HEK293T (cell line): ENCODE measurements at places on chromosomes 5 and 9.

GRCh38 chr5:30034870-30035269, 1158.6 kb upstream of the CDH6 start:
- no peak for DNase-seq

GRCh38 chr5:55226934-55227663, at the start of gene MCIDAS:
TSS of gene MCIDAS (minus strand) at chr5:55227315. CDS start at chr5:55227138, 177 bp downstream.
- DNase-seq: peak; percentile 84

- no peak for DNase-seq
Measured at GRCh38 chr5:115941051-115941675, 21.1 kb upstream of the LVRN start.

GRCh38 chr5:139413963-139414362, 10.1 kb upstream of the SPATA24 start:
- no peak for DNase-seq

- DNase-seq: no peak
Measured at GRCh38 chr9:72441848-72442607, 77.0 kb upstream of the ZFAND5 start.

DNA sequence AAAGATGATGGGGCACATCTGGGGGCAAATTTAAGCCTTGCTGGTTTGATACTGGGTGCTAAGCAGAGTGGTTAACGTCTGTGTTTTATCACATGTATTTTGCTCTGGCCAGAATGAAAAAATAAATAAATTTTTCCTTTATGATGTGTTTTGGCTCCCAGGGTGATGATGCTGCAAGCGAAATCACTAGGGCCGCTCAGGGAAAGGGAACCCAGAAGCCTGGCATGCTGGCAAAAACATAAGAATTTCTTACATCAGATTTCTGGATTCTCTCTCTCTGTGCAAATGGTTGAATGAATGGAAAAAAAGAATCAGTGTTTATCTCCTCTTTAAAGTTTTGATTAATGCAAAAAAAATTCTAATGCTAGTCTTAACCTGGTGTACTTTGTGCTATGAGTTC, 1975.2 kb upstream of the C9orf72 start:
- no peak for DNase-seq

DNA sequence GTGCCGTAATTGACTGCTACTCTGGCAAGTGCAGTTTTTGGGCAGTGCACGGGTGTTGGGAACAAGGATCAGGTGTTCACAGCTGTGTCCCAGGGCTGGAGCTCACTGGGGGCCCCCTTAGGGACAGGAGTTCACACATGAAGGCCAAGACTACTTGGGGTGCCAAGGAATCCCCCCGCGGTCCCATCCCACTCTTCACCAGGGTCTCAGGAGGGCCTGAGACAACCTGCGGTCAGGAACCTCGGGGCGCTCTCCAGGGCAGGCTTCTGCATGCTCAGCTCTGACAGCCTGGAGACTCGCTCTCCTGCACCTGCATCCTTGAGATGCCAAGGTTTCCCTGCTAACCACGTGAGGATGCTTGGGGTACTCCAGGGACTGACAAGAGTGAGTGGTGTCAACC, 2.3 kb upstream of the MAN1B1 start:
- no peak for DNase-seq

DNA sequence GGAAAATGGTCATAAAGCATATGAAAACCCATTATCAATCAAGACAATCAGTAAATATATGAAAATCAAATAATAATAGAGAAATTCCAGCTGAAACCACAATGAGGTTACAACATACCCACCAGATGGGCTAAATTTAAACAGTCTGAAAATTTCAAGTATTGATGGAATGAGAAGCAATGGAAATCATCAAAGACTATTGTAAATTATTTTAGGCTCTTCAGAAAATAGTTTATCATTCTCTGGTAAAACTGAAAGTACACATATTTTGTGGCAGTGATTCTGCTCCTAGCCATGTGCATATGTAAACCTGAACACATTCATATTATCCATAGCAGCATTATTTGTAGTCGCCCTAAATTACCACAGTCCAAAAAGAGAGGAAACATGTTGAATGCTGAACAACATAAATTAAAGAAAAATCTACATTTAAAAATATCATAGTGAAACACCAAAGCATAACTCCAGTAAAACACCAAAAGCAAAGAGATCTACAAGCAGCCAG, 215.3 kb downstream of the PRELID2 start:
- DNase-seq: no peak

GRCh38 chr5:171888051-171888481, 102.4 kb downstream of the SMIM23 start:
- DNase-seq: no peak

DNA sequence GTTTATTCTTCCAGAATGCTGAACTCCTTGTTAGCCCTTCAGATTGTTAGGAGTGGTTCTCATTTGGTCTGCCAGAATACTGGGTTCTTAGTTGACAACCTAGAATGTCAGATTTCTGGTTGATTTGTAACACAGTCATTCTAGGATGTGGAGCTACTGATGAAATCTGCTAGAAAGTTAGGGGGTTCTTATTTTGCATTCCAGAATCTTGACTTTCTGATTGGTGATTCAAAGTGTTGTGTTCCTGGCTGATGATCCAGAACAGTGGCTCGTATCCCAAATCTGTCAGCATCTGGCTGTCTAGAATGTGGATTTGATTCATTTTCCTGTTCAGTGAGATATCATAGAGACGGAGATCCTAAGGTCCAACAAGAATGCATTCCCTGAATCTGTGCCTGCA, 21.9 kb downstream of the PTGS1 start:
- no peak for DNase-seq

DNA sequence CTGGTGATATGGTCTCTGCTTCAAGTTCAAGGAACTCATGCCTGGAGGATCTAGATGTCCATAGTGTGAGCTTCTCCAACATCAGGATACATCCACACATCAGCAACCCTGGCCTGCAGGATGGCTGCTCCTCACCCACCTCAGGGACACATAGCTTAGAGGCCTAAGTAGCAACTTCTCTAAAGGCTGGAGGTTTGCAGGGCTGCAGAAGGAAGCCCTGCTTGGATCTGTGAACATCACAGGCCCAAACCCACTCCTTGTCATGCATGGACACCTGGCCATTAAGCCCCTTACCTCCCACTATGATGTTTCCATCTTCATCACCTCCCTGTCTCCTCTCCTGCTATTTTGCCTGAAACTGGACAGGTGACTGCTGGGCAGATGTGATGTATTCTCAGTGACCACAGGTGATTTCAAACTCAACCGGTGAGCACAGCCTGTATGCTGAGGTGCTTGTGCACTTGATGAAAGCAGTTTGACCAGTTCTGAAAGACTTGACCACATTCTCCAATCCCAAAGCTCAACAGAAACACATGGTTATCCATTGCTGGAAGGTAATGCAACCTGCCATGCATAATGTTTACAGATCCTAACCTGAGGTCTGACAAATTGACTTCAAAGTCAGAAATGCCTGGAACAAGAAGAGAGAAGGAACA, 205.2 kb downstream of the FSTL4 start:
- DNase-seq: no peak

DNA sequence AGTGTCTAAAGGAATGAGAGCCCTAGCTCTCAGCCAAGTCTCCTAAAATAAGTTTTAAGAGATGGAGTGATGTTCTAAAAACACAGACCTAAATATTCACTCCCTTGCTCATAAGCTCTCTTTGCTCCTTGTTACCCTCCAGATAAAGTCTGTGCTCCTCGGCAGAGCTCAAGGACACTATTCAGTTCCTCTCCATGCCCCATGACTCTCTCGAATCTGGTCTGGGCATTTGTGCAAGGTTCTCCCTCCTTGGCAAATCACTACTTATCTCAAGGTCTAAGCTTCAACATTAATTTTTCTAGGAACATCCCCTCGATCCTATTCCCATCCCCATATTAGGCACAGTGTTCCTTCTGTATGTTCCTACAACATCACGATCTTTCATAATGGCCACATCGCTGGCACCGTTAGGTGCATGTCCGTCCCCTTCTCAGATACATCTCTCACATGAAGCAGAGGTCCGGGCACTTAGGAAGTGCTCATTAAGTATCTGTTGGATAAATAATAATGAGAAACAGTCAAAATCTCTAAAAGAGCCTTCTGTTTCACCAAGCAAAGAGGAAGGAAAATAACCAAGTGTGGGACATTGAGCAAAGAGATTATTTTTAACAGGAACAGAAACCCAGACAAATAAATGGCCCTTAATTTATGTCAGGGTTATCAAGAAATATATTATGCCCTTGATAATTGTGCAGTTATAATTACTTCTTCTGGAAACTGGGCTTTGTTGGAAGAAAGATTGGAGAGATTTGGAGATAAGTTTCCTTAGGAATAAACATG, 85.9 kb upstream of the HTR4 start:
- DNase-seq: no peak

DNA sequence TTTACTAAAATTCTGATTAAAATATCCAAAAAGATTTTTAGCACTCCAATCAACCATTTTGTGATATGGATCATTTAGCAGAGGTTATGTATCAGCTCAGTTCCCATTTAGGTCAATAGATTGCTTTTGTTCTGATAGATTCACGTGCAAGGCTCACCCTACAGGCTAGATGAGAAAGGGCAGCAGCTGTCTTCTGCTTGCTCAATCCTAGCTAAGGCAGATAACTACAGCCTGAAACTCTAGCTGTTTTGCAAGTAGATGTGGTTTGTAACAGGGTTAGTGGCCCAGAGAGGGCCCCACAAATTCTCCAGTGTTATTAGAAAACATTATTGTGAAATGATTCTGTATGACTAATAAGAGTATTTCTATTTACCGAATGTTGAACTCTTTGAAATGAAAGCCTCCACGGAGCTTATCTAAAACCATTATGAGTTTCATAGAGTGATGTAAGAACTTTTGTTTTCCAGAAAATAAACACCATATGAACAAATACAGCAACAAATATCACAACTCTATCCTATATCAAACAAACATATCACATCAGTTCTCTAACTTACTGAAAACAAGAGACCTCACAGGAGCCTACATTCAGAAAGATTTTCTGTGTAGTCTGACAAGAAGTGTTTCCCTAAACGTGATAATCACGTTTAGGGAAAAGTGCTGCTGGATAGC, 841.9 kb upstream of the ACO1 start:
- DNase-seq: peak; percentile 16

GRCh38 chr5:171418316-171418981, 998 bp upstream of the FGF18 start:
- DNase-seq: peak; percentile 91

DNA sequence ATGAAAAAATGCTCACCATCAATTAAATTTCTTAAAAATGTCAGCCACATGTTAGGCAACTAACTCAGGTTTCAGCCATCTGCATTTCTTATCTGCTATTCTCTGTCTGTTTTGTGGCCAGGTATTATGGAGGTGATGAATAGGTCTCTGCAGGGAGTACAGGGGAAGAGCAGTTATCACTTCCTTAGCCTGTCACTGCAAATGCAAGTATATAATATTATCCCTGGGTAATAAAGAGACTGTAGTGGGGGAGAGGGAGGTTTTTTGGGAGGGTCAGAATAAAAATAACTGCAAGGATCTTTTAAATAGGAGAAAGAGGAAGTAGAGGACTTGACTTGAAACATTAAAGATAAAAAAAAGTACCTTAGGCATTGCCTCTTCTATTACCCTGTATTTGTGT, 49.6 kb upstream of the PTGER4 start:
- no peak for DNase-seq

- no peak for DNase-seq
Measured at GRCh38 chr5:171841984-171842776, 56.6 kb downstream of the SMIM23 start.

- no peak for DNase-seq
Measured at GRCh38 chr9:79616013-79616412, 44.2 kb downstream of the TLE4 start.

- DNase-seq: no peak
Measured at GRCh38 chr5:76576996-76577395, 46.2 kb downstream of the F2RL2 start.

- no peak for DNase-seq
Measured at GRCh38 chr5:61802456-61802855, 470.4 kb downstream of the ZSWIM6 start.

DNA sequence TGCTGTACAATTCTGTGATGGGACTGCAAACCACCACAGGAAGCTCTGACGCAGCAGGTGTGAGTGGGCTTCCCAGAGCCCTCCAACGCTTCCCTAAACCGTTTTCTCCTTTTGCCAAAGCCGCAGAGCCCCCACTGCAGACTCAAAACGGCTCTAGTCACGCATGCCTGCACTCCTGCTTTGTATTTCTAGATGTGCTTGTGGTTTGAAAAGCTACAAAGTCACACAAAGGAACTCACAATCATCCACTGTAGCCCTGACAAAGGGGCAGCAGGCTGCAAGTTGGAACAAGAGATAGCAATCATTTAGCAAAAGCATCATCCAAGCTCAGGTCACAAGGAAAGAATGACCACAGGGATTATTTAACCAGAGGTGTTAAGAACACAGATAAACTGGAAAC, 79.3 kb downstream of the PTPN3 start:
- no peak for DNase-seq

GRCh38 chr9:22405869-22406659, 40.6 kb upstream of the DMRTA1 start:
- no peak for DNase-seq

- no peak for DNase-seq
Measured at GRCh38 chr9:72554221-72554641, 32.8 kb downstream of the TMC1 start.

- no peak for DNase-seq
Measured at GRCh38 chr5:59767681-59768151, 125.8 kb downstream of the PDE4D start.

DNA sequence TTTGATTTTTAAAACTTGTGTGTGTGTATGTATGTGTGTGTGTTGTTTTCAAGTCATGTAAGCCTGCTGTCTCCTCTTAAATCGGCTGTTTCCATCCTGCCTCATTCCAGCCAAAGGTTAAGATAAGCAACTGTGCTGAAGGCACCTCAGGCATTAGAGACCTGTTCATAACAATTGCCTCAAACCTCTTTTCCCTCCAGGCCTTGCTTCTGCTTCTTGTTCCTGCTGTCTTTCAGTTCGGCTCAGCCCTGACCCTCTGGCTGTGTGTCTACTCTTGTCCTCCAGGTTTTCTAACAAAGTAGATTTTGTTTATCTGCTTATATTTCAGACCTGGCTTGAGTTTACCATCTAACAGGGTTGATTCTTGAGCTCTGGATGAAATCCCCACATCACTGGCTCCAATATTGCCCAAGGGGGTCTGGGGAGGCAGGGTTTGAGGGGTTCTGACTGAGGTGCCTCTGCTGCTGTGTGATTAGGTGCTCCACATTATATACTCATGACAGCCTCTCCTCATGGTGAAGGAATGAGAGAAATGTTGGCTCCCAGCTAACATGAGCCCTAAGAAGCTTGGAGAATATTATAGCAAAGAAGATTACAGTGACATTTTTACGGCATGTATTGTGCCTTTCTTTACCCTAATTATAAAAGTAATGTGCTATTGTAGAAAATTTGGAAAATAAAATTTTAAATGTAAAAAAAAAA, 229.7 kb upstream of the PIK3R1 start:
- no peak for DNase-seq

DNA sequence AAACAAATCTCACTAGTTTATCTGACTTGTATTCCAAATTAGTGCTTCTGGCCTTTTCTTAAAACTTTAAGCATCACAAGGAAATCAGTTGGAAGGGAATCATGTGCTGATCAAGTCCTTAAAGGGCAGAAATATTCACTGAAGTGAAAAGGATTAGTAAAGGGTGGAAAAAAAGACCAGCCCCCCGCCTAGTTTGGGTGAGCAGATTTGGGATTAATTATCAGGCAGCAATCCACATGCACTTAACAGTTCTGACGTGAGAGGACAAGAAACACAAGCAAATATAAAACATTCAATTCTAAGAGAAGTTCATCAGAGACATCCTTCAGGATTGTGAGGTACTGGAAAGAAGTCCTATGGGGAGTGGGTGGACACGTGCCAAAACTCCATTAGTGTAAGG, at the start of gene TYRP1:
TSS of gene TYRP1 (plus strand) at position 245 of the 400 bp plus-strand sequence. CDS start 612 bp downstream, outside the sequence.
- DNase-seq: no peak

GRCh38 chr9:121816845-121817450, 165.5 kb downstream of the DAB2IP start:
- DNase-seq: no peak

- no peak for DNase-seq
Measured at GRCh38 chr9:93081081-93081529, 14.9 kb upstream of the CARD19 start.
